Left colon (tissue), 2 donors: ENCODE measurements at places on chromosomes 5 and 9. TPM values are rescaled to one million over a fixed set of nuclear protein-coding genes. Genes with fewer than 3 reads are reported as not detected.

DNA sequence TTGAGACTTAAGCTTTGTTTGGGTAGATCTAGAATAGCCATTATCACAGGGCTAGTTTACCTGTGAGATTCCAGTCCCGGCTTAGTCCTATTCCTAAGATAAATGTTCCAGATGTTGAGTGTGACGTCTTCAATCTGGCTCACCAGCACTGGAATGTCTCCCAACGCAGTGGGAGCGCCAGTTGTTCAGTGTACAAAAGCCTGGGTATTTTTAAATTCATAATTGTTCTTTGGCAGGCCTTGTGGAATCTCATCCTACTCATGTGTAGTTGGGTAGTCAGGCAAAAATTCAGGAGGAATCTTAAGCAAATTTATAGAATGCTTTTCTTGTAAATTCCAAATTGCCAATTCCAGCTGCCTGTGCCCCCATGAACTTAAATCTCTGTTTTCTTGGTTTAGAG is 272.6 kb upstream of the KCNN2 start:
- no peak for DNase-seq

DNA sequence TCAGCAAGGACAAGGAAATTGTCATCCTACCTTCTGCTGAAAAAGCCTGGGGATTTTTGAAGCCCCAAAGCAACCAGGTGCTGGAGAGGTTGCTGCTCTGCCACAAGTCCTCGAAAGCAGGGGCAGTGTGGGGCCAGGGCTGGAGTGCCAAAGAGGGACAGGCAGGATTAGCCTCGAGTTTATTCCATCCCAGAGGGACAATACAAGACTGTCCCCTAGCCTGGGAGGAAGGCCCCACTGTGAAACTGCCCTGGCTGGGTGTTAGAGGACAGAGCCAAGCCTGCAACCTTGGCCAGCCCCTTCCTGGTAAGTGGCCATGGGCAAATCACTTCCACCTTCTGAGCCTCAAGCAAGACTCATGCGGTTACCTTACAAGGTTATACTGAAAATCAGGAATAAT is 55.1 kb downstream of the WHRN start:
- DNase-seq = no peak

- no peak for DNase-seq
Measured at GRCh38 chr5:151869843-151870242, 54.8 kb downstream of the GLRA1 start.

The PNPLA7 gene
- 22.4 TPM for total RNA-seq

The FOXD4L3 gene
- total RNA-seq = not detected
